ENCODE measurements at places on chromosomes 6 and 20.

GRCh38 chr20:10784554-10785183, 110.9 kb upstream of the JAG1 start:
- no peak for DNase-seq

DNA sequence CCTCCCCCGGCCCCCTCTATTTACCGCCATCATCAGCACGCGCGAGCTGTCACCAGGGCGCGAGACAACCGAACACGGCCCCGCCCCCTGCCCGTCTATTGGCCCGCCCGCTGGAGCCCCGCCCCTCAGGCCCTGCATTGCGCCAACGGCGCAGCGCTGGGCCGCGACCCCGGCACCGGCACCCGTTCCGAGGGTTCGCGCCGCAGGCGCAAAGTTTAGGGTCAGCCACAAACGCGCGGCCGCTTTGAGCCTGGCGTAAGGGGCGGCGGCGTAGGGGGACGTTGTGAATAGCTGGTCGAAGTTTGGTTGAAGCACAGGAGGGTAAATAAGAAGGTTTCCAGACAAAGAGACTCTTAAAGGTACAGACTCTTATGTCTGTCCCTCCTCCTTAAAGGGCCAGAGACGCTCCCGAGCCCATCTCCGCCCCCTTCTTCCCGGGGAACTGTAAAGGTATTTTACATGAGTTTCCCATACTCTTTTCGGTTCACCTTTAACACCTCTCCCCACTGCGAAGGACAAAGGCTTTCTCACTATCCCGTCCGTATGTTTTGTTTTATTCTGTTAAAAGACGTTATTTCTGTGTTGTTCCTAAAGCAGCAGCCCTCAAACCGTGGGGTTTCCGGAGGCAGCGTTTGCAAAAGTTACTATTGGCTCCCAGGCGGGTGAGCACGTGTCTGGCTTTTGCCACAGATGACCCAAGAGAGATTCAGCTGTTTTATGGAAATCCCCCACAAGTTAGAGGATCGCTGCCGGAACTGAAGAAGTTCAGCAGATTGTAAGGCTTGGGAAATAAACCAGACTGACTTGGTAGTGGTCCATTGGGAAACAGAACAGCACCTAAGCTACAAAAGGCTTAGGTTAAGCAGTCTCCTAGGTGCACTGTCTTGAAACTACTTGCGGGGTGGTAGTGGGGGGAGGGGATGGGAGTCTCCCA, at the start of gene USP49:
TSS of gene USP49 (minus strand) at position 76 of the 934 bp plus-strand sequence. CDS start 88,392 bp downstream, outside the sequence.
- peak; percentile 95 for DNase-seq

DNA sequence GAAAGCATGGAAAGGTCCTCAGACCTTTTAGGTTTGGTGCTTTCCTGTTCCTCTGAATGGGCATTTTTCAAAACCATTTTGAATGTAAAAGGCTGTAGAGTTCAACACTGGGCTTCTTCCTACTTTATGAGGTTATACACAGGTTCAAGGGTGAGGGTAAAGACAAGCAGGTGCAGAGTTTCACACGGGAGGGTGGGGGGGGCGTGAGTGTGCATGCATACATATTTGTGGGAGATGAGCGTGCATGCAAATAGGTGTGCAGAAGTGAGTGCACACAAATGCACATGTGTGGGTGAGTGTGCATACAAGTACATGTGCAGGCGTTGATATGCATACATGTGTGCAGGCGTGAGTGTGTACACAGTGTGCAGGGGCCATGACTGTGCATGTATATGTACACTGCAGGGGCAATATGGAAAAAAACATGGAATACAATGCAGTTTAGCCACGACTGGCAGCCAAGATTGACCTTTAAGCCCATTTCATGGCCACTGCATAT, 183.1 kb downstream of the GMPR start:
- DNase-seq: no peak

- DNase-seq: no peak
Observed at GRCh38 chr6:129576456-129576855, 133.5 kb downstream of the ARHGAP18 start.

DNA sequence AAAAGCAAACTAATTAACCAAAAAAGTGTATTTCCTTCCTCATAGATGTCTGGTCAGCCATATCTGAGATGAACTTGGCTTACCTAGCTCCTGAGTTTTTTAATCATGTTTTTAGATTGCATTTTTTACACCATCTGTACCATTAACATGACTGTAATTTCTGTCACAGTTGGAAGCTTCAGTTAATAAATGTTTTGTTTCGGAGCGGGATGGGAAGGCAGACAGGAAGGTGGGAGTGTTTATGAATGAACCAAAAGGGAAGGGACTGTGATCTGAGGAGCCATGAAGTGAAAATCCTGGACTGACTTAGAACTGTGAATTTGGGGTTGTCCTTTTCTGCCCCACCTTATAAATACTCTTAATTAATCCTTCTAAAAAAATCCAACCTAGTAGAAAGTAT, 445.6 kb upstream of the SOX4 start:
- no peak for DNase-seq

DNA sequence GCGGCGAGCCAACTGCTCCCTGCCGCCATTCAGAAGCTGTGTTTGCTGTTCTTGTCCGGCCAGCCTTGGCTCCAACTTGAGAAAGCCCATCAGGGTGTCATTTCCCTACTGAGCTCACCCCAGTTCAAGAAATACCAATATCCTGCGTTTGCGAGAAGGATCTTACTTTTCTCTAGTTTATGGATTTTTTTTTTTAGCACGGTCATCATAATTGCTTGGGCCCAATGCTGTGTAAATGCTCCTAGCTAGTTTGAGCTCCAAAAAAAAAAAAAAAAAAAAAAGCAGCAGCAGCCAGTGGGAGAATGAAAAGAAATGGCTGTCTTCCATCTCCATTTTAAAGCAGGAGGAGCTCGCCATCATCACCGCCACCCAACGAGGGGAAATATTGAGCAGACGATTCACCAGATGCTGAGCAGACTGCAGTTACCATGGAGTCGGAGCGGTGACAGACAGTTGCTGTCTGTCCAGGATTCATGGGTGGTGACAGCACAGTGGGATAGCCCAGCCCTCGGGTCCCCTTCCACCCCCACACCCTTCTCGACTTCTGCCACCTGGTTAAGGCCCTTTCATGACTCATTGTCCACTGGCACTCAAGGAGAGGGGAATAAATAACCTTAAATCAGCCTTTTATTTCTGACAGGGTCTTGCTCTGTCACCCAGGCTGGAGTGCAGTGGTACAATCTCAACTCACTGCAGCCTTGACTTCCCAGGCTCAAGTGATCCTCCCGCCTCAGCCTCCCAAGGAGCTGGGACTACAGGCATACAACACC, 132.4 kb upstream of the SNX9 start:
- DNase-seq: no peak

GRCh38 chr20:21183722-21184121, 57.8 kb downstream of the KIZ start:
- no peak for DNase-seq

DNA sequence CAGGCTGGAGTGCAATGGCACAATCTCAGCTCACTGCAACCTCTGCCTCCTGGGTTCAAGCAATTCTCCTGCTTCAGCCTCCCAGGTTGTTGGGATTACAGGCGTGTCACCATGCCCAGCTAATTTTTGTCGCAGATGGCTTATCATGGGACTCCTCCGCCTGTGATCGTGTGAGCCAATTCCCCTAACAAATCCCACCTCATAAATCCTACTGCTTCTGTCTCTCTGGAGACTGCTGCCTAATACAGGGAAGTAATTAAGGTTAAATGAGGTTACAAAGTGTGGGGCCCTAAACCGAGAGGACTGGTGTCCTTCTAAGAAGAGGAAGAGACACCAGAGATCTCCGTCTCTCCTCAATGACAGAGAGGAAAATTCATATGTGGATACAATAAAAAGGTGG, 52.0 kb downstream of the TRPC4AP start:
- DNase-seq: no peak

- DNase-seq: no peak
Observed at GRCh38 chr6:34052918-34053608, 92.8 kb downstream of the GRM4 start.

DNA sequence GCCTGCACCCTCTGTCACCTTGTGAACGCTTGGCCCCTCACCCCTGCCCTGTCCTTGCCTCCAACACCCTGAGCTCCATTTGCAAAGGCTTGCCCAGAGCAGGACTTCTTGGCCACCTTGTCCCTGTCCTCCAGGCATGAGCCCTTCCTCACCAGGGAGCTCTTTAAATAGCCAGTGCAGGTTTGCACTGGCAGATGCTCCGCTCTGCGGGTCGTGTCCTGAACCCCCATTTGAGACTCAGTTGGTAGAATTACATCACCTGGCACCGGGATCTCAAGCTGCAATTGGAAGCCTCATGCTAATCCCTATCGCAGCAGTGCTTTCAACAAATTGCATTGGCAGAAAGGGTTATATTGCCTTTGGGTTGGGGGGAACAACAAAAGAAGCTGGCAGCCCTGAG, 85.9 kb downstream of the TRMT6 start:
- DNase-seq: no peak

- DNase-seq: no peak
Observed at GRCh38 chr6:156795825-156796224, 18.6 kb downstream of the ARID1B start.

- DNase-seq: no peak
Observed at GRCh38 chr6:160801418-160801817, 99.4 kb downstream of the PLG start.

GRCh38 chr6:168206661-168207274, 112.8 kb downstream of the DACT2 start:
- DNase-seq: no peak

- no peak for DNase-seq
Observed at GRCh38 chr6:170096191-170096802, 194.6 kb downstream of the DLL1 start.

- no peak for DNase-seq
Observed at GRCh38 chr20:14957402-14957801, 620.0 kb upstream of the FLRT3 start.

GRCh38 chr6:56851541-56852259, 103.2 kb upstream of the BEND6 start:
- DNase-seq: no peak

- DNase-seq: no peak
Observed at GRCh38 chr6:6460416-6460815, 128.1 kb upstream of the LY86 start.

DNA sequence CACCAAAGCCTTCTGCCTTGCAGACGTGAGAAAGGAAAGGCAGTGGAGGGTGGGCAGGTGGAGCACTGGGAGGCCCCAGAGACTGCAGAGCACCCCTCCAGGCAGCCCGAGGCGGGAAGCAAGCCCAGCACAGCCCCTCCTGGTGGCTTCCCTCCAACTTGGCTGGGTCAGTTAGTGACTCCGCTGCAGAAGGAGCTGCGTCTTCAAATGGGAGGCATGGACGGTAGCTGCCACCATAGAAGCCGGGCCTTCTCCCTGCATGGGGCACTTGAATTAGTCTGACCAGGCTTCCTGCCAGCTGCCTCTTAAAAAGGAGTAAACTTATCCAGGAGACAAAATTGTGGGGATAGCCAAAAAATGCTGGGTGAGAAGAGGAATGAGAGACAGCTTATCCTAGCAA, 88.0 kb upstream of the RPS6KA2 start:
- no peak for DNase-seq

DNA sequence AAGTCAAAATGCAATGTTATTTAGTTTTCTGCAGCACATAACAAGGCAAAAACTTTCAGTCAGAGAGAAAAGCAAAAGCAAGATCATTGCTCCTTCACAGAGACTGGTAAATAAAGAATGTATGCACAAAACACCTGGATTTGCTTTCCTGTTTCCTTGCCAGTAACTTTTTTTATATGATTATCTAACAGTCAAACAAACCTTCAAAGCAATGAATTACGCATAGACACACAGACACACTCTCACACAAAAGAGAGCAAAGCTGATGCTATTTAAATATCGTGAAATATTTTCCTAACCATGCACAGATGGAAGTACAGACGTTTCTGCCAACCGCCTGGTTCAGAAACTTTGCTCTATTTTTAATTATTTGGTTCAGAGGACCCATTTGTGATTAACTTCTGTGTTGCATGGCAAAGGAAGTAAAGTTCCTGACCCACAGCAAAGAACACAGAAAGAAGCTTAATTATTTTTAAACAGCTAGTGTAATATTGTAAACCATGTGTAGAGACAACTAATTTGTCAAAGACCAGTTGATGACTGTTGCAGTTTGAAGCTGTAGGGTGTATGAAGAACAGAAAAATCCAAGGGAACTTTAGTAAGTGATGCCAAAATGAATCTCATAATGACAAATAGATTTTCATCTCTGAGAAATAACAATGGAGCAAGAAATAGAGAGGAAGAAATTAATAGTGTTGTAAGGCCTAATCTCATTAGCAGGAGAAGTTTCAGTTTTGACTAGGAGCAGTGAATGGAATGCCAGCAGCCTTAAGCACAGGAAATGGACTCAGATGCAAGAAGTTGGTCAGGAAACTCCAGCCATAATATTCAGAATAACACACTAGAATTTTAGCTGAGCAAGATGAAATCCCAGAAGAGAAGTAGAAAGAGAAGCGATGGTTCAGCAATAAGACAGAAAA, 24.1 kb downstream of the ATXN1 start:
- DNase-seq: no peak

- no peak for DNase-seq
Observed at GRCh38 chr20:19789009-19789408, 31.0 kb downstream of the RIN2 start.

All from stimulated activated CD4-positive, alpha-beta T cell treated with anti-CD3 and anti-CD28 coated beads, Interleukin-1b, Interleukin-23, amount 100 ng/mL, for 1 hour (primary cell).